Smooth muscle cell of bladder (primary cell): ENCODE measurements at places on chromosomes 3 and 15. TPM values are rescaled to one million over a fixed set of nuclear protein-coding genes. Genes with fewer than 3 reads are reported as not detected.

Gene BCL2A1
- 2.7 and 9.3 TPM in 2 replicates for total RNA-seq

Gene CYP1A2
- total RNA-seq: not detected in 2 replicates

Gene RHCG
- 0.09 and 0.14 TPM in 2 replicates for total RNA-seq

Gene ECE2
- not detected in 2 replicates for total RNA-seq

Gene LRRC15
- total RNA-seq: 0.14 and 0.55 TPM in 2 replicates

Gene SLC51A
- not detected in 2 replicates for total RNA-seq

Gene SNX4
- 26.9 and 29.6 TPM in 2 replicates for total RNA-seq

Gene GOLGA6D
- total RNA-seq: not detected in 2 replicates

Gene P2RY1
- total RNA-seq: 1.1 and 4.4 TPM in 2 replicates

Gene PLIN1
- 0.14 and 0.28 TPM in 2 replicates for total RNA-seq

Gene NEIL1
- 5.1 and 6.2 TPM in 2 replicates for total RNA-seq

Gene WDR53
- total RNA-seq: 6.3 and 7.6 TPM in 2 replicates

Gene OSBPL10
- 9.1 and 13.5 TPM in 2 replicates for total RNA-seq

Gene ARRDC4
- 9.2 and 12.2 TPM in 2 replicates for total RNA-seq

Gene TP63
- under 0.01 and 0.09 TPM in 2 replicates for total RNA-seq

Gene TRANK1
- 14.4 and 15.5 TPM in 2 replicates for total RNA-seq

Gene TNFSF10
- total RNA-seq: 3.0 and 5.4 TPM in 2 replicates

Gene NR1I2
- not detected in 2 replicates for total RNA-seq

Gene UBAP1L
- total RNA-seq: 0.71 and 1.4 TPM in 2 replicates

Gene CIB1
- total RNA-seq: 41.2 and 46.6 TPM in 2 replicates

Gene THAP10
- total RNA-seq: 0.85 and 1.0 TPM in 2 replicates

Gene EMC7
- total RNA-seq: 37.3 and 52.4 TPM in 2 replicates

Gene LMAN1L
- total RNA-seq: not detected in 2 replicates

Gene STXBP5L
- under 0.01 TPM in 1 of 2 replicates, not detected in the other for total RNA-seq

Gene NUTM1
- not detected in 2 replicates for total RNA-seq

Gene CPNE9
- total RNA-seq: not detected in 2 replicates

Gene ESYT3
- 0.28 and 0.83 TPM in 2 replicates for total RNA-seq

Gene NUP210
- total RNA-seq: under 0.01 TPM in 1 of 2 replicates, not detected in the other

Gene HAUS2
- 21.6 and 24.5 TPM in 2 replicates for total RNA-seq

Gene ISLR2
- under 0.01 and 0.28 TPM in 2 replicates for total RNA-seq

Gene GCSAM
- total RNA-seq: not detected in 2 replicates

Gene EPHB3
- 3.7 and 7.0 TPM in 2 replicates for total RNA-seq

Gene NDUFB5
- total RNA-seq: 182 and 189 TPM in 2 replicates

Gene PRSS50
- total RNA-seq: not detected in 2 replicates

Gene TMEM212
- total RNA-seq: not detected in 2 replicates

Gene C2CD4B
- total RNA-seq: 0.28 TPM in 1 of 2 replicates, not detected in the other

Gene MITF
- total RNA-seq: 24.0 and 39.2 TPM in 2 replicates

Gene CCDC80
- 393 and 1,612 TPM in 2 replicates for total RNA-seq

Gene SLC22A13
- 0.14 and 0.28 TPM in 2 replicates for total RNA-seq

Gene IQCF5
- total RNA-seq: not detected in 2 replicates
